Stimulated activated CD4-positive, alpha-beta T cell treated with anti-CD3 and anti-CD28 coated beads, Interleukin-4, amount 100 ng/mL, for 24 hours (primary cell): ENCODE measurements at places on chromosomes 16 and 17.

DNA sequence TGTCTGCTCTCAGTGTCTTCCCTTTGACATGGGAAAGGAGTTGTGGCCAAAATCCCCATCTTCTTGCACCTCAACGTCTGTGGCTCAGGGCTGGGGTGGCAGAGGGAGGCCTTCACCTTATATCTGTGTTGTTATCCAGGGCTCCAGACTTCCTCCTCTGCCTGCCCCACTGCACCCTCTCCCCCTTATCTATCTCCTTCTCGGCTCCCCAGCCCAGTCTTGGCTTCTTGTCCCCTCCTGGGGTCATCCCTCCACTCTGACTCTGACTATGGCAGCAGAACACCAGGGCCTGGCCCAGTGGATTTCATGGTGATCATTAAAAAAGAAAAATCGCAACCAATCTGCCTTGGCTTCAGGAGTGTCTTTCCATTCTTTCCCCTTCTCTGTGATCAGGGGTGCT, 918 bp upstream of the MRM1 start:
- DNase-seq = no peak

- no peak for DNase-seq
Measured at GRCh38 chr16:85552980-85553435, 60.1 kb upstream of the GSE1 start.

GRCh38 chr16:50254072-50254471, 12.3 kb upstream of the ADCY7 start:
- no peak for DNase-seq

DNA sequence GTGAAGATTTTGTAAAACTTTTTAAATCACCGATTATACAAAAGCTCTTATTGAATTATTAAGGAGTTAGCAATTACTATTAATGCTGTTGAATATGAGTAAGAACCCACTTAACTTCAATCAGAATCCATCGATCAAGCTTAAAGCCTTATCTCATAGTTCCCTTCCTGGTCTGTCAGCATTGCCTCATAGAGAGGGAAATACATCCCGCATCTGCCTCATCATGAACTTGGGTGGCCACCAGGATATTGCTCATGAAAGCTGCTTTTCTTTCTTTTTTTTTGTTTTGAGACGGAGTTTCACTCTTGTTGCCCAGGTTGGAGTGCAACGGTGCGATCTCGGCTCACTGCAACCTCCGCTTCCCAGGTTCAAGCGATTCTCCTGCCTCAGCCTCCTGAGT, 66.7 kb downstream of the PIGL start:
- no peak for DNase-seq

DNA sequence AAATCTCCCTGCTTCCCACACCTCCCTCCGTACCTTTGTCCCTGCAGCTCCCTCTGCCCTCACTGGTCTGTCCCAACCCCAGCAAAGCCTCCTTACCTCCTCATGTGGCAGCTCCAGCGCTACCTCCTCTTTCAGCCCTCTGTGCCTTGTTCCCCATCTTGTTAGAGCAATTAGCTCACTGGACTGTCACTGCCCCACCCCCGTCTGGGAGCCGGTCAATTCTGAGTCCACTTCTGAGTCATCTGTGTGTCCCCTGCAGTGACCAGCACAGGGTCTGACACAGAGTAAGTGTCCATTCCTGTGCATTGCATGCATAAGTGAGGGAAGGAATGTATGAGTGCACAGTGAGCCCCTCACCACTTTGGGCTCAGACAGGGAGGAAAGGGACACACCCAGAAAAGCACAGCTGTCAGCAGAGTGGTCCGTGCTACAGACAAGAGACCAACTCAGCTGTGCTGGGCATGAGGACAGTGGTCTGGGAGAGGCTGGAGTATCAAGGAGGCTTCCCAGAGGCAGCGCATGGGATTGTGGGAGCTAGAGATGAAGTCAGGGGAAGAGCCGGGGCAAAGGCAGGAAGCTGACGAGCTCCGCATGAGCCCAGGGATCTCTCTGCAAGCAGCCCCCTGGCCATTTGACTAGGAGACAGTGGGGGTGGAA, 45.9 kb downstream of the PITPNM3 start:
- DNase-seq = no peak

GRCh38 chr17:72465191-72466024, 344.6 kb downstream of the SOX9 start:
- DNase-seq = no peak

DNA sequence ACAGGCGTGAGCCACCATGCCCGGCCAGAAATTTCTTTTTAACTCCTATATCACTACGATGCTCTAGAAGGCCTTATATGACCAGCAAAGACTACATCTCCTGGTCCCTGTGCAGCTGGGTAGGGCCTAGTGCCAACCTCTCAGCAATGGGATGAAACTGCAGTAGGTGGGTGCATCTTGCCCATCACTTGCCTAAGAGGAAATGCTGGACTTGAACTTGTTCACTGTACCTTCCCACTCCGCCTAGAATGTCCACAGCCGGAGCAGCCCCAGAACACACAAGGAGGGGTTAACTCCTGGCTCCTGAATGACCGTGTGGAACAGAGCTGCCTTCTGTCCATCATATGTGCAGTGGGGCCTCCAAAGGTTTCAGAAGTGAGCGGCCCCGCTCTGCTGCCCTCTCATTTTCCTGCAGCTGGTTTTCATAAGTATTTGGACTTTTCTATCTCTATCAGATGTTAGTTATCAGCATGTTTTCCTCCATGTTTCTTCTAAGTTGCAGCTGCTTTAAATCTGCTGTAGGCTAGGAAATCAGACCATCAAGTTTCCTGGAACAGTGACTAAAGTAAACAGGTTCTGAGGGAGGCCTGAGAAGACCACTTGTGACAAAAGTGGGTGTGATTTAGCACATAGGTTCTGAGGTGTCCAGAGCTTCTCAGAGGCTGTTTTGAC, 52.5 kb downstream of the WSB1 start:
- DNase-seq = no peak
